ENCODE measurements at places on chromosomes 11 and 22.

DNA sequence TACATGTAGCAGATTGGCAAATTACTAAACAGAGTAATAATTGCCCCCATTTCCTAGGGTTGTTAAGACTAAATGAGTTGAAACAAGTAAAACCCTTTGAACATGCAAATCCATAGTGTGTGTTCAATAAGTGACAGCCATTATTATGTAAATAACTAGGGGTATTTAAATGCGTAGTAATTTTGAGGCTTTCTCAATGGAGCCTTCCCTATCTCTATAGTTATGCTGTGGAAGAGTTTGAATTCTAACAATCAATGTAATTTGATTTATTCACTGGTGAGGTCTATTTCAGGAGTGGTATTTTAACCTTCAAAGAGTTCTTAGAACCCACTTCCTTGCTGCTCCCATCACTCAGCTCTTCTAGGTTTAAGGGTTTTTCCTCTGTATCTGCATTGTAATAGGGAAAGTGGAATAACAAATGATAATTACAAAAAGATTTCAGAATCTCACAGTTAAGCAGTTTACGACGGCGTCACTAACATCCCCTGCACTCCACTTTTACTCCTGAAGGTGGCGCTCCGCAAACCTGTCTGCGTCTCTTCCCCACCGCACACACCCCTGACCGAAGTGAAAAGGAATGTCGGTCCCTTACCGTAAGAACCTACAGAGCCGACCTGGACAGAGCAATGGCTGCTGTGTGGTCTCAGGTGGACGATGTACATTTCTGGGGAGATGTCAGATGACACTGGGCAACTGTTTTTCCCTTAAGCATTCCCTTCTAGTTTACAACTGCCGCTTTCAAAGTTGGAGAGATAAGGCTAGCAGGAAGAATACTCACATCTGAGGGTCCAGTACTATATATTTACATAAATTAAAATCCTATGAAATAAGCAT lies 80.8 kb downstream of the ZC3H12C start:
- peak; percentile 68 for DNase-seq

GRCh38 chr22:27269751-27270543 lies 531.6 kb downstream of the MN1 start:
- DNase-seq = no peak

DNA sequence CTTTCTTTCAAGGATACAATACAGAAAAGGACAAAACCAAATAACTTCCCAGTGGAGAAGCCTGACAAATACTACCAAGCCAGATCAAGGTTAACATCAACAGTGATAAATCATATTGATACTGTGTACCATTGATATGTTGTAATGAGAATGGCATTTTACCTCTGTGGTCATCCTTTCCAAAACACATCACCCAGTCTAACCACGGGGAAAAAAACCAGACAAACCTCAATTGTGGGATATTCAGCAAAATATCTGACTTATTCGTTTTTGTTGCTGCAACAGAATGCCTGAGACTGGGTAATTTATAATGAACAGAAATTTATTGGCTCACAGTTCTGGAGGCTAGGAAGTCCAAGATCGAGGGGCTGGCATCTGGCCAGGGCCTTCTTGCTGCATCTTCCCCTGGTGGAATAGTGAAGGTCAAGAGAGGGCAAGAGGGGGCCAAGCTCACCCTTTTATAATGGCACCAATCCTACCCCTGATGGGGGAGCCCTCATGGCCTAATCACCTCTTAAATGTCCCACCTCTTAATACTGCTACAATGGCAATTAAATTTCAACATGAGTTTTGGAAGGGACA lies 66.1 kb downstream of the FAM76B start:
- no peak for DNase-seq

GRCh38 chr22:41908411-41909309 lies 6.2 kb downstream of the SHISA8 start:
- no peak for DNase-seq

Data from suppressor macrophage (primary cell).